ENCODE measurements at places on chromosomes 2 and 18. TPM values are rescaled to one million over a fixed set of nuclear protein-coding genes. Genes with fewer than 3 reads are reported as not detected.

DOK1 gene
- 11.8 TPM for total RNA-seq

PPP1CB gene
- 131 TPM for total RNA-seq

POLR1A gene
- total RNA-seq, result 17.3 TPM

TRABD2A gene
- 5.3 TPM for total RNA-seq

ASIC4 gene
- total RNA-seq, result not detected

TRIM43B gene
- total RNA-seq, result not detected

ABHD1 gene
- not detected for total RNA-seq

MLPH gene
- 47.4 TPM for total RNA-seq

GPR17 gene
- not detected for total RNA-seq

GKN2 gene
- not detected for total RNA-seq

SCN9A gene
- 1.0 TPM for total RNA-seq

RESP18 gene
- not detected for total RNA-seq

DOCK10 gene
- 11.4 TPM for total RNA-seq

MTLN gene
- 31.9 TPM for total RNA-seq

GALR1 gene
- total RNA-seq, result not detected

HADHB gene
- total RNA-seq, result 81.8 TPM

ZNF519 gene
- 4.4 TPM for total RNA-seq

CTNNA2 gene
- not detected for total RNA-seq

IGFBP5 gene
- 1,071 TPM for total RNA-seq

MC2R gene
- not detected for total RNA-seq

INPP1 gene
- 12.2 TPM for total RNA-seq
